ENCODE measurements at places on chromosomes 12 and 14.

DNA sequence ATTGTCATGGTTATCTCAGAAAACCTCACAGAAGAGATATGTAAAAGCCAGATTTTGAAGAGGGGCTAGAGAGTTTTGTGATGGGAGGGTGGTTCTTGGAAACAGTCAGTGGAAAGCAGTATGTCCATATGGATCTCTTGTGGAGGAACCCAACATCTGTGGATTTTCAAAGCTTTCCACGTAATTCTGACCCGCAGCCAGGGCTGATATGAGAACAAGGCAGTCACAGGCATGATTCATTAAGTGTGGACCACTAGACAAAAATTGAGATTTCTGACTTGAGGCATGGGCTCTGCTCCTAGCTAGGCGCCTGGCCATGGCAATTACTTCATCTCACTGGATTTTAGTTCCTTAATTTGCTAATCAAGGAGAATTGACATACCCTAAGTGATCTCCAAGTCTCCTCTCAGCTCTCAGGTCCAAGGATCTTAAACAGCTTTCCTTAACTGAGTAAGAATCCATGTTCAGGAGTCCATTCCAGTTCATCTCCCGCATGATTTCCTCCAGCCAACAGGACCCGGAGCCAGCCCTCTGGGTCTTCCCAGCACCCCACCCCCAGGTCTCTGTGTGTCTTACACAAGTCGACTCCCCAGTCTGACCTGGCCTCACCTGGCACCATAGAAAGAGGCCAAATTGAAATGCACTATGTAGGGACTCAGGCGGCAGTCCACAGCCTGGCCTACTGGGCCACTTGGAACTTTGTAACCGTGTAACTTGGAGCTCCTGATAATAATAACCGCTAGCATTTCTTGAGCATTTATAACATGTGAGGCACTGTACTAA, 176.3 kb upstream of the PARP11 start:
- DNase-seq: no peak

- DNase-seq: no peak
Observed at GRCh38 chr12:73362666-73363065, 1090.5 kb downstream of the TRHDE start.

DNA sequence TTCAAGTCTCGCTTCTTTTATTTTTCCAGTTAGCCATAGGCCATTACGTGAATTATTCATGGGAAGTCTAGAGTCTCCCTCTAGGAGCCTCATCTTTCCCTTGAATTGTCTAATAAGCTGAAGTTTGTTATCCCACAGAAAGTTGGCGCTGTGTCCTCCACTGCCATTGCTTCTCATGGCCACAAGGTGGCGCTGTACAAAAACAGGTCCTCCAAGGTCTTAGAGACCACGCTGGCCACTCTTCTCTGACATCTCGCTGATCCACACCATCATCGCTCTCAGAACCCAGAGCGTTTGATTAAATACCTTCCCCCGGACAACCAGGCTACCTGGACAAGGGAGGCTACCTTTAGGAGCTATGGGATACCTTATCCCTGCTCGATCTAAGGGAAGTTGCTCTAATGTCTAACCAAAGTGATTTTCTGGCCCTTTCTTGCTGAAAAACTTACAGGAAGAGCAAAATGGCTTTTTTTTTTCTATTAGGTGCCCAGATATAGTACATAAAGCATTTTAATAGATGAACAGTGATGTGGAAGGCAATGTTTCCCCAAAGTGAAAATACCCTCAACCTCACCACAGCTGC, 110.0 kb downstream of the CCDC60 start:
- no peak for DNase-seq

- DNase-seq: no peak
Observed at GRCh38 chr14:106318700-106319099, 792.3 kb downstream of the TMEM121 start.

- no peak for DNase-seq
Observed at GRCh38 chr12:91180582-91181395, 1.8 kb downstream of the DCN start.

DNA sequence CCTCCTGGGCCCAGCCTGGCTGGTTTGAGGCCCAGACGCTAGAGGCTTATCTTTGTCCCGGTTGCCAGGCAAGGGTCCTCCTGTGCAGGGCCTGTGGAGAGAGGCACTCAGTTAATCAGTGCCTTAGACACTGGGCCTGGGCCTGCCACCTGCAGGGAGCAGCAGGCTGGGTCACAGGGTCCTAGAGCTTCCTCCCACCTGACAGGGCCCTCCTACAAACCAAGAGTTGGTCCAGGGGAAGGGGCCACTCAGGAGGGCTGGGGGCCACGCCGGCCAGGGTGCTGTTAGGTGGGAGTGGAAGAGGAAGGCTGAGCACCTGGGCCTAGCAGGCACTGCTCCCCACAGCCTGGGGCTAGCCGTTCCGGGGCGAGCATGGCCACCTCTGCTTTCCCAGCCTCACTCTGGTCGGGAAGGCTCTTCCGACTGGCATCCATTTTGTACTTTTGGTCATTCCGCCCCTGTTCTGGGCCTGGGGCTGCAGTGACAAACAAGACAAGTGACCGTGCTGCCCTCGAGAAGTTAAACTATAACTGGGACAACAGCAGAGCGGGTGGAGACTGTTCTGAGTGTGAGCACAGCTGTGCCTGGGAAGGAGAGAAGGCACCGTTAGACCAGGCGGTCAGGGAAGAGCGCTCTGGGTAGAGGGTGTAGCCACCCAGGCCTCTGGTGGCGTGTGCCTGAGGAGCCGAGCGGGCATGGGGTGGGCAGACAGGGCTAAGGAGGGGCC, 27.2 kb downstream of the FBRSL1 start:
- no peak for DNase-seq

GRCh38 chr14:99287269-99287942, 15.4 kb upstream of the BCL11B start:
- DNase-seq: no peak

DNA sequence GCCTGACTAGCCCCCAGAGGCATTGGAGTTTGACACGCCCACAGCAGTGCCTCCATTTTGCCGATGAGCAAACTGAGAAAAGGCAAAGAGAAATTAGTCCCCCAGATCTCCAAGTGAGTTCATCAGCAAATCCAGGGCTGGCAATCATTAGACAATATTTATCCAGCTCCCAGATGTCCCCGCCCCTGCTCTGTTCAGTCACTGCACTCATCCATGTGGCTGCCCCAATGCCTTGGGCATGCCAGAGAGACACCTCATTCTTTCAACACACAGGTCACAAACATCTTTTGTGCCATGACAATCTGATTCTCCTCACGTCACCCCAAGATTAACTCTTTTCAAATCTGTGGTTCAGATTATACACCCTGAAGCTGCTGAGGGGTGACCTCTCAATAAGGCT, 43.5 kb downstream of the DPF3 start:
- no peak for DNase-seq

Measured in coronary artery (tissue), 2 donors.